ENCODE measurements at places on chromosomes 12 and 14.

GRCh38 chr12:92987362-92987761 is 58.3 kb upstream of the EEA1 start:
- no peak for DNase-seq

- DNase-seq, result no peak
Measured at GRCh38 chr14:52873694-52874093, 77.2 kb downstream of the FERMT2 start.

DNA sequence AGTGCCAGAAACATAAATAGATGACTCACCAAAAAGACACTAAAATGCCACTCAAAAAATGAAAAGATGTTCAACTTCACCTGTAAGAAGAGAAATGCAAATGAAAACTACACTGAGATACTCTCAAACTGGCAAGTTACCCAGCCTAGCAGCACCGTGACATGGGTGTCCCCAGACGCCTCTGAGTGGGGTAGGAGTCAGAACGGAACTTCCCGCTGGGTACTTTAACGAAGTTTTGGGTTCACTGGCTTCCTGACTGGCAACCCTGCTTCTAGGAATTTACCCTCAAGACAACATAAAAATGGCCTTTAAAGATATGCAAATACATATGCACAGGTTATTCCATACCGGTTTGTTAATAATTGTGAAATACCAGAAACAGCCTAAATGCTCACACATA is 52.6 kb downstream of the RIMBP2 start:
- DNase-seq, result no peak

DNA sequence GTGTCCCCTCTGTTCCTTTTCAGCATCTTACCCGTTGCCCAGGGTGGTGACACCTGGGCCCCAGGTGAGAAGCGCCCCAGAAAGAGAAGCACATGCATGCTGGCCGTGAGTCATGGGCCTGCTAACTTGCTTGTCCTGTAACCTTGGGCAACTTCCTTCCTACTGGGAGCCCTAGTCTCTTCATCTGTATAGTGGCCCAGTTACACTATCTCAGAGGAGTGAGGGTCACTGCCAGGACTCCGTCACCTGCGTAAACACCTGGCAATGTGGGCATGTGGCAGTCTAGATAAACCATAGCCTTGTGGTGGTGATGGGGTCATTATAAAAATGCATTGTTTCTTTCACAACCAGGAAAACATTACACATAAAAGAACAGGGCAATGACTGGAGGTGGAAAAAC is 125.2 kb downstream of the SLC25A47 start:
- DNase-seq, result peak; percentile 15

GRCh38 chr14:103846097-103846496 is 1.3 kb downstream of the PPP1R13B start:
- DNase-seq, result no peak

DNA sequence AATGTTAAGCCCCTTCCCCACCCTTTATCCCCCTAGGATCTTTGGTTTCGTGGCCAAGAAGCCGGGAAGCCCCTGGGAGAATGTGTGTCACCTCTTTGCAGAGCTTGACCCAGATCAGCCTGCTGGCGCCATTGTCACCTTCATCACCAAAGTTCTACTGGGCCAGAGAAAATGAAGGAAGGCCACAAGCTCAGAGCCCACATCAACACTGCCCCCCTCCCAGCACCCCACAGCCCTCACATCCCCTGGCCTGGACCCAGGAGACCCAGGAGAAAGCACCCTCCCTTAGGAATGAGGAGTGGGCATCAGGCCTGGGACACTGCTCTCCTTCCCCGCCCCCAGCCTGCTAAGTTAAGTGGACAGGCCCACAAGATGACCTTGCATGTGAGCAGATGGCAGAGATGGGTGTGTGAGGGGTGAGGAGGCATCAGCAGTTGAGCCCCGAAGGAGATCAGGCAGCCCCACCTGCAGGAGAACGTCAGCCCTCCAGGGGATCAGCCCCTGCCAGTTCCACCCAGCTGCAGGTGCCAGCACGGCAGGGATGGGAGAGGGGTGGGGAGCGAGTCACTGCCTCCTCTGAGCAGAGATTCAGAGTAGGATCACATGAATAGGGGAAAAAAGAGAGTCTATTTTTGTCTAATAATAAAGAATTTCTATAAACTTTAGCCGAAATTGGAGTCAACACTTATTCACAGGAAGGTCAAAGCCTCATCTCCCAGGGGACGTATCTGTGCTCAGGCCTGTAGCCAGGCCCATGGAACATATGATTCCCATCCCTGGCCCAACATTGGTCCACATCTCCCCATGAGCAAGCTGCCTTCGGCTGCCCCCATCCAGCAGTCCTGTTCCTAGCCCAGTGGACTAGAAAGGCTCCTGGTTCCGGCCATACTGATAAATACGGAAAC is 14.1 kb downstream of the TNS2 start:
- no peak for DNase-seq

GRCh38 chr14:50038398-50039119 is 77.8 kb downstream of the VCPKMT start:
- peak; percentile 77 for DNase-seq

GRCh38 chr12:6376079-6376869 is 911 bp upstream of the SCNN1A start:
- DNase-seq, result no peak

DNA sequence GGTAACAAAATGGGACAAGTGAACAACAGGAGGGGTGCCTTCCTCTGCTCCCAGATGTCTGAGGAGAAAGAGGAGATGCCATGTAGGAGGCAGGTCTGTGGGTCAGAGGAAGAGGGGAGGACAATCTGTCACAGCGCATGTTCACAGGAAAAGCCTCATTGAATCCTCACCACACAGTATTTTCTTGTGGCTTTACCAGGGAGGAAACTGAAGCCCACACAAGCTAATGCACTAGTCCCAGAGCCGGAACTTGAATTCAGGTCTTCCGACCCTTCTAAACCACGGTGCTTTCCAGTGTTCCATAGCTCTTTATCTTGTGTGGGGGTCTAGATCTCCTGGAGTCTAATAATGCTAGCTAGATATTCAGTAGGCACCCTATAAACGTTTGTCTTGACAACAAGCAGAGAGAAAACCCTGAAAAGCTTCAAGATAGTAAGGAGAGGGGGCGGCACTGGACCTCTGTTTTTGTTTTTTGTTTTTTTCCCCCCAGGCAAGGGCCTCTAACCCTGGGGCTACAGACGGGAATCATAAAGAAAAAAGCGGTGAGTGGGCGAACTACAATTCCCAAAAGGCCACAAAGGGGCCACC is 371 bp upstream of the SHMT2 start:
- no peak for DNase-seq

- DNase-seq, result no peak
Measured at GRCh38 chr12:25675808-25676207, 122.7 kb upstream of the LMNTD1 start.

- no peak for DNase-seq
Measured at GRCh38 chr12:104551-105081, 38.0 kb downstream of the IQSEC3 start.

- DNase-seq, result no peak
Measured at GRCh38 chr14:75989134-75989533, 3.6 kb downstream of the IFT43 start.

DNA sequence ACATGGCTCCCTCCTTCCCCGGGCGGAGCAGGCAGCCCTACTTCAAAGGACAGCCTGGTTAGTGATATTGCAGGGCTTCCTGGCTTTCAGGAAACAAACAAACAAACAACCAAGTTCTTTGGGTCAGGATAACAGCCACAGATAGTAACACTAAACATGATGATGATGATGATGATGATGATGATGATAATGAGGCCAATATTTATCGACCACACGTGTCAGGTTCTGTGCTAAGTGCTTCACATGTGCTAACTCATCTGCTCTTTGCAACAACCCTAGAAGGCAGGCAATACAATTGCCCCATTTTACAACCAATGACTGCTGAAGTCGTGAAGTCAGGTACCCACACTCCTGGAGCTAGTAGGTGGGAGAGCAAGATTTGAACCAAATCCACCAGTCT is 44.1 kb upstream of the TBX5 start:
- no peak for DNase-seq

DNA sequence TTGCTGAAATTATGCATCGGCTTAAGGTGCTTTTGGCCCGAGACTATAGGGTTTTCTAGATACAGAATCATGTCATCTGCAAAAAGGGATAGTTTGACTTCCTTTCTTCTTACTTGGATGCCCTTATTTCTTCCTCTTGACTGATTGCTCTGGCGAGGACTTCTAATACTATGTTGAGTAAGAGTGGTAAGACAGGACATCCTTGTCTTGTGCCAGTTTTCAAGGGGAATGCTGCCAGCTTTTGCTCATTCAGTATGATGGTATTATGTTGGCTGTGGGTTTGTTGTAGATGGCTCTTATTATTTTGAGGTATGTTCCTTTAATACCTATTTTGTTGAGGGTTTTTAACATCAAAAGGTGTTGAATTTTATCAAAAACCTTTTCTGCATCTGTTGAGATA is 8.3 kb downstream of the BMAL2 start:
- DNase-seq, result no peak

DNA sequence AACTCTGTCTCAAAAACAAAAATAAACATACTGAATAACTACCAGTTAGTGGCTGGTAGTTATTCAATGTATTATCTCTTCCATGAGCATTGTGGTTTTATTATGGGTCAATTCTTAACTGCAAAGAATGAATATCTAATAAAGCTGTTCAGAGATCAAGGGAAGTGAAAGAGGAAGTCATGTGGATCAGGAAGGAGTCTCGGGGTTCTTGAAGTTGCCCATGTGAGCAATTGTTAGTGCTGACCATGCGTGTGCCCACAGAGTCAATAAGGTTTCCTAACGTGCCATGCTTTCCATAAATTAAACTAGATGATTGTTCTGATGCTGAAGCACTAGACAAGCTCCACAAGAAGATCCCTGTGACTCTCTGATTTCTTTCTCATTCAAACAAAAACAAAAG is 136.5 kb upstream of the CPSF6 start:
- DNase-seq, result no peak

DNA sequence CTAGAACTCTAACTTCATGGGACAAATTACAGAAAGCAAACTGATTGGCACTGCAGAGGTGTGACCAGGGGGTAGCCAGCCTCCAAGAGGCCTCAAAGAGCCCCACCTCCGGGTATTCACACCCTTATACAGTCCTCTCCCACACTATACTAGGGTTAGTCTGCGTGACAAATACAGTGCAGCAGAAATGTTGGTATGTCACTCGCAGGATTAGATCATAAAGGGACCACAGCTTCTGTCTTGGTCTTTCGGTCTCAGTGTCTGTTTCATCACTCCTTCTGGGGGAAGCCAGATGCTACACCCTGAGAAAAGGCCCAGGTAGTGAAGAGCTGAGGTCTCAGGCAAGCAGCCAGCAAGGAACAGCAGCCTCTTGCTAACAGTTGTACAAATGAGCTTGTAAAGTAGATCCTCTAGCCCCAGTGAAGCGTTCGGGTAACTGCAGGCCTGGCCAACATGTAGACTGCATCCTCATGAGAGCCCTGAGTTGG is 68.9 kb upstream of the SAV1 start:
- peak; percentile 60 for DNase-seq

DNA sequence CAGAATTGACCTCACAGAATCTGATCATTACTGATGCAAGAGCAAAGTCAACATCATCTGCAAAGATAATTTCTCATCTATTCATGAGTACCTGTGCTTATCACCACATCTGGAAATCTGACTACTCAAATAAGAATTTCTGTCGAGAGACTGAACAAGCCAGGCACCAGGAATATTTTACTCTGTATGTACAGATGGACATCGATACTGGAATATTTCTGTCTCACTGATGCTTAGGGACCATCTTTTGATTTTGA is 105.2 kb downstream of the BICD1 start:
- DNase-seq, result no peak

DNA sequence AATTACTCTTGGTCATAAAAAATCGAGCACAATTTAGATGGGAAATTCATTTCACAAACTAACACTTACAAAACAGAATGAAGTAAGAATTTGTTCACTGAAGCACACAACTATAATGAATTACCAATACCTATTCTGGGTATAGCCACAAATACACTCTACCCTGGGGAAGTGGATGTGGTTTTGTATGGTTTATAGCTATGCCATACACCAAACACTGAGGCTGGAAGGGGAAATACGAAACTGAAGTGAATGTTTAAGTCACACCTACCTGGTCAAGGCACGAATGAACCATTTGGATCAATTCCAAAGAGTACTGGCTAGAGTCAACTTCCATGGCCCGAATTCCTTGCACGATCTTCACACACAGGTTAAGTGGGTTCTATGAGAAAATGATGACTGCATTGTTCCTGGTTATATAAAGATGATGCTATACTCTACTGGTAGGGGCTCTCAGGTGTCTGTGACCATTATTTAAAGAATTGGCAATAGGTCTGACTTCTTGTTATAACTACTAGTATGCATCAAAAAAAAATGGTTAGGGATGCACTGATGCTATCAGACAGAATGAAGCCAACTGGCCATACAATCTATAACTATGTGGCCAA is 12.8 kb downstream of the NEK9 start:
- no peak for DNase-seq

GRCh38 chr14:64746298-64747250 is 42.4 kb downstream of the PLEKHG3 start:
- no peak for DNase-seq

DNA sequence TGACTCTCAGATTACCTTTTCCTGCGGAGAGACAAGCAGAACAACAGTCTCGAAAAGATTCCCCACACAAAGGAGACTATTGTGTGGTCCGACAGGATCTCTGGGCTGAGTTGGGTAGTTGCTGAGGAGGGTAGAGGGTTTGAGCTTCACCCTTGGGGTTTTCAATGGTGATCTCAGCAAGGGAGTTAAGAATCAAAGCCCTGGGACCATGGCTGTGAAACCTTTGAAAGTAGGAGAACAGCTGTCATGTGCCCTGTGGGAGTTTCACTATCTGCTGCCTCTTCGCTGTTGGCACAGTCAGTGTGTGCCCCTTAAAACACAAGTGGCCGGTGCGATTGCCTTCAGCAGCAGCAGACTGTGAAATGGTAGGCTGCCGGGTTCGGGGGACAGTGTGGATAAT is 14.2 kb upstream of the PLEK2 start:
- no peak for DNase-seq

DNA sequence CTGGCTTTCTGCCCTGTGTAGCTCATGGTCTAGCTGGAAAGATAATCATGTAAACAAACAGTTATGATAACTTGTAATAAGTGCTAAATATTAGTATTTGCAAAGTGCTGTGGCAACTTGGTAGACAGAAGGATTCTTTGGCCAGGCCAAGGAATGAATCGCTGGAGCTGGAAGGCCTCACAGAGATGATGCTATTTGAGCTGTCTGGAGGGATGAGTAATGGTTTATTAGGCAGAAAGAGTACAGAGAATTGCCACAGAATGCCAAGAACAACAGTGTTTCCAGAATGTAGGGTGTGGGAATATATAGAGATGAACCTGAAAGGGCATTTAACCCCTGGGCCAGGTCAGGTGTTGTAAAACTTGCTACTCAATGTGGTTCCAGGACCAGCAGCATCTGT is 27.6 kb downstream of the OTX2 start:
- no peak for DNase-seq

- no peak for DNase-seq
Measured at GRCh38 chr12:93274937-93275336, 102.8 kb upstream of the NUDT4 start.

GRCh38 chr12:131833288-131833895 is 5.2 kb downstream of the MMP17 start:
- DNase-seq, result no peak

DNA sequence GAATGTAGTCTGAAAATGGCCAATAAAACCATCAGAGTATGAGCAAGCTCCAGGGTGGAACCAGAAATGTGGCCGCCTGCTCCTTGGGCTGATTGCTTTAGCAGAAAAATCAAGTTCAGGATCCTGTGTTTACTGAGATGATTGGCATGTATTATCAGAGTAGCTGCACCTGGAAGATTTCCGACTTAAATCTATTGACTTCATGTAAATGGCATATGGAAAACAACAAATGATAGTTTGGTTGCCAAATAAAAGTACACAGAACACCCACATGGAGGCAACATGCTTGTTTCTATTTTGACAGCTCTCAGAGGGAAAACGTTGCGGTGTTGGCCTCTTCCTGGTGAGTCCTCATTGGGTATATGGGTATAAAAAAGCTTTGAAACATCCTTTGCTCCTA is 31.3 kb downstream of the SOCS2 start:
- DNase-seq, result no peak

All from stimulated activated CD8-positive, alpha-beta memory T cell treated with anti-CD3 and anti-CD28 coated beads, Interleukin-4, amount 100 ng/mL, for 48 hours (primary cell).